Germinal center (tissue), 1 donor: ENCODE measurements at places on chromosomes 13 and 19.
A peak's percentile ranks its signal among the peaks of the same experiment; 100 is the strongest.

DNA sequence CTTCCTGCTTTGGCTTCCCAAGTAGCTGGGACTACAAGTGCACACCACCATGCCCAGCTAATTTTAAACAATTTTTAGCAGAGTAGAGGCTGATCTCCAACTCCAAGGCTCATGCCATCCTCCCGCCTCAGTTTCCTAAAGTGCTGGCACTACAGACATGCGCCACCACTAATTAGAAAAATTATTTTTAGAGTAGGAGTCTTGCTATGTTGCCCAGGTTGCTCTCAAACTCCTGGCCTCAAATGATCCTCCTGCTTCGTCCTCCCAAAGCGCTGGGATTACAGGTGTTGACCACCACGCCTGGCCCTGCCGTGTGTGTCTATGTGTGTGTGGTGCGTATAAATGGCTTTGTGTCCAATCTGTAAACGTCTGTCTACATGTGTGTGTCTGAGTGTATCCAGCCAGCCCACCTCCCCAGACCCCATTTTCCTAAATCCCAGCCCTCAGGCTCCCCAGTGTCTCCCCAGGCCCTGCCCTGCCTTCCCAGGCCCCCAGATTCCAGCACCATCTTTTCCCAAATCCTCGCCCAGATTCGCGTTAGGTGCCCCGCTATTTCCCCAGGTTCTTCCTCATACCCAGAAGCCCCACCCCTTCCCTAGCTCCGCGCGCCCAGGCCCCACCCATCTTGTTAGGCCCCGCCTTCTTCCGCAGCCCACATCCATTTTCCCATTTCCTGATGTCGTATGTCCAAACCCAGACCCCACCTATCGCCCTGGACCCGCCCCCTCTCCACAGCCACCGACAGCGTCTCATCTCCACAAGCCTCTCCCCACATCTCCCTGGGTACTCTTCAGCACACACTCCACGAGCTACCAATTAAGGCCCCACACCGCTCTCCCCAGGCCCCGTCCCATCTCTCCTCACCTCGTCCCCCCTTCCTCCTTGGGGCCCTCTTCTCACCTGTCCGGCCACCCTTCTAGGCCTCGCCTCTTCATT, 24.9 kb downstream of the SLC8A2 start:
- DNase-seq, result no peak

- no peak for DNase-seq
These were observed 36.3 kb downstream of the DACH1 start for GRCh38 chr13:71830736-71831135.

DNA sequence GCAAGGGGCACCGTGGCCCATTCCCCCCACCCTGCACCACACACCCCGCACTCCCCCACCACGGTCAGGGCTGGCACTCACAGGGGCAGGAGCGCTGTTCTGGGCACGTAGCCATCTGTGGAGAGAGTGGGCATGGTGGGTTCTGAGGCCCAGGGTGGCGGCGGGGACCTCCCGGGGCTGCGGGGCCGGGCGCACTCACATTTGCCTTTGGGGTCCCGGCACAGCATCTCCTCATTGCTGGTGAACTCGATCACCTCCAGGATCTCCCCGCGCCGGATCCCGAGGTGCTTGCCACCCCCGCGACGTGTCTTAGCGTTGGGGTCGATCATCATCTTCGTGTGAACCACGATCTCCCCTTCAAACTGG, 12.1 kb downstream of the PRAM1 start:
- no peak for DNase-seq

DNA sequence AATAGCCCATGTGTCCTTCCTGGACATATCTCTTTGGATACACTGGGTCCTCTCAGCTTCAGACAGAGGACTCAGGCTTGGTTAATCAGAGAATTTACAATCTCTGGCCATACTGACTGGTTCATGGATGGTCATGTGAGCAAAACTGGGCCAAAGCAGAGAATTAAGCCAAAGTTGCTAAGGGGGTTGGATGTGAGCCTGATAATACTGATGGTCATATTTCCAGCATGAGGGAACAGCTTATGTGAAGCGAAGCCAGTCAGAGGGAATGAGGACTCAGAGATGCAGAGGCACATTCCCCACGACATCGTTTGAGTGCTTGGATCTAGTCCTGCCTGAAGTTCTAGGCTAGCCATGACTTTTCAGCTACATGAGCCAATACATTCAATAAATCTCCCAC, 22.0 kb upstream of the LRRC4B start:
- DNase-seq, result no peak

- peak; percentile 12 for DNase-seq
These were observed 87.0 kb upstream of the HTR2A start for GRCh38 chr13:46983881-46984280.

GRCh38 chr19:54464044-54464629, 559 bp upstream of the LENG9 start:
- DNase-seq, result peak; percentile 79

GRCh38 chr19:49716154-49716553, 25.2 kb downstream of the CPT1C start:
- no peak for DNase-seq

- DNase-seq, result no peak
These were observed 107.2 kb downstream of the CACNA1A start for GRCh38 chr19:13398780-13399726.

DNA sequence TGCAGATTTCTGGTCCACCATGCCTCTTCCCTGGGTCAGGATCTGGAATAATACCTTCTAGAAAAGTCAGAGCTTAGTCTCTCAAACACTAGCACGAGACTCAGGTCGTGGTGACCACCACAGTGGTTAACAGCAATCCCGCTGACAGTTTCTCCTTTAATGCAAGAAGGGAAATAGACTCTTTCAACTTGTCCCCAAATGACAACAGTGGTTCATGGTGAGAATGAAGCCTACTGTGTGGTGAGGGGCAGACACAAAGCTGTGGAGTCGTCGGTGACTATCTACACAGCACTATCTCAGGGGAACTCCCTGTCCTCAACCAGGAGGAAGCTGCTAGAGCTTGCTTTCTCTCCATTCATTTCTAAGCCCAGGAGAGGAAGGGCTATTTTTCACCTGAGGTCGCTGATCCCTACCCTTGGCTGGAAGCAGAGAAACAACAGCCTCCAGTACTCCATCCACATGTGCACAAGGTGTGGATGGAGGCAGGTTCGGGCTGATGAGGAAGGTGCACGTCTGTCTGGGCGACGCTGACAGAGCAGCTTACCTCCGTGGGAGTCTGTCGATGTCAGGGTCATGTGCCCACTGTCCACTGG, 72.4 kb downstream of the STK24 start:
- no peak for DNase-seq

DNA sequence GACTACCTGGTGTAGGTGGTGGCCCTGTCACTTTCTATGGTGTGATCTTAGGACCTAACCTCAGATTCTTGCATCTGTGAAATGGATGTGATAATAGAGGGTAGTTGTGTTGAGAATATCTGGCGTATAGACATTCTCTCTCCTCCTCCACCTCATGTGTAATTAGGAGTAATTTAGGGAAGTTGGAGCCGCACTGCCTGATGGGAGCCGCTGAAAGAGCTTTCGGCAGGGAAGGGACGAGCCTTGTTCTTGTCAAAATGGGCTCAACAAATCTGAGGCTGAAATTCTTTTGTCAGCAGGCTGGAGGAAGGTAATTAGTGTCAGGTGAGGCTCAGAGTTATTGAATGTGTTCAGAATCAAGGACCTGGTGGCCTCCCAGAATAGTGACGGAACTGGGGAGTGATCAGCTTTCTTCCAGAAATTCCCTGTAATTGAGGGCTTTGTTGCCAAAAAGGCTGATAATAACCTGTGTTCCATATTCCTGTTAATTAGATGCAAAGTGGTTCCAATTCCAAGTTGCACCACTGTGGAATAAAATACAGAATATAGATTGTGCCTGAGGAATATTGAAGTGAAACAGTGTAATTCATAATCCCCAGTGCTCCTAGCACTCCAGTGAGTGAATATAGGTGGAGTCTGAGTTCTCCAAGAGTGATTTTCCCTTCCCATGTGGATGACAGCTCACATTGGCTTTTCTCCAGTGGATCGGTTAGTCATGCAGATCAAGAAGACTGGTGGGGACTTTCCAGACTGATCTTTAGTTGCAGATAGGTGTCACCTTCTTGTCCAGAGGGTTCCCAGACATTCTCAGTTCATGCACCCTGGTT, 47.5 kb downstream of the SPATA13 start:
- no peak for DNase-seq

GRCh38 chr13:54536112-54536511, 1507.5 kb downstream of the OLFM4 start:
- no peak for DNase-seq

DNA sequence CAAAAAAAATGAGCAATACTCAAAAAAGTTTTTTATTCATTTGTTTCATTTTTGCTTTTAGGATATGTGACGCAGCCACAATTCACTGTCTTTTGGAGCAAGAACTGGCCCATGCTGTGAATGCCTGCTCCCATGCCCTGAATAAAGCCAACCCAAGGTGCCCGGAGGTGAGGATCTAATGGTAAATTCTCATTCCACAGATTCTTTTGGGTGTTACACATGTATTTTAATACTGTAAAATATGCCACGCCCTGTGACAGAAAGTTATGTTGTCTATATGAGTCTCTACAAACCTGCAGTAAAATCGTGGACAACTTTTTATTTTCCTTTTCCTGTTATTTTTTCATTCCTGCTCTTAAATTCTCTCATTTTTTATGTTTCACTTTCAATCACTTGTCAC, 57.5 kb upstream of the AKAP11 start:
- DNase-seq, result no peak

- no peak for DNase-seq
These were observed 1003.7 kb downstream of the SLITRK1 start for GRCh38 chr13:82878536-82878935.

- no peak for DNase-seq
These were observed 63.3 kb downstream of the ARHGEF7 start for GRCh38 chr13:111178402-111178801.

- peak; percentile 72 for DNase-seq
These were observed 7.1 kb upstream of the DPP9 start for GRCh38 chr19:4730740-4731171.

GRCh38 chr13:38656699-38657098, 30.2 kb upstream of the FREM2 start:
- DNase-seq, result no peak

DNA sequence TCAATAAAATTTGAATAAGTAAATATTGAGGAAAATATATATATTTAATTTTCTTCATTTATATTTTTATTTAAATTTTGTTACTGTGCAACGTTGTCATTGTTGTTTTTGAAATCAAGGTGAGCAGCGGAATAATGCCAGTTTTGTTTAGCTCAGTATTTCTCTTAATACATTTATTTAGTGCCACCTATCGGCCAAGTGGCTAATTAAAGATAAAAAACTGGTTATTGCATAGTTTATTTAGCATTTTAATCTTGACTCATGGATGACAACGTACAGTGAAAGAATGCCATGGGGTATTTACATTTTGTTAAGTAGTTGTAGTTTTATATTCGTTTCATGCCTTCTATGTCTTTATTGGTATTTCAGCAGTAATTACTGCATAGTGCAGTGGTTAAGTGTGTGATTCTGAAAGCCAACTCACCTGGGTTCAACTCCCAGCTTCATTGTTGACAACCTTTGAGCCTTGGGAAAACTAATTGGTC, 265.9 kb downstream of the MYO16 start:
- no peak for DNase-seq

DNA sequence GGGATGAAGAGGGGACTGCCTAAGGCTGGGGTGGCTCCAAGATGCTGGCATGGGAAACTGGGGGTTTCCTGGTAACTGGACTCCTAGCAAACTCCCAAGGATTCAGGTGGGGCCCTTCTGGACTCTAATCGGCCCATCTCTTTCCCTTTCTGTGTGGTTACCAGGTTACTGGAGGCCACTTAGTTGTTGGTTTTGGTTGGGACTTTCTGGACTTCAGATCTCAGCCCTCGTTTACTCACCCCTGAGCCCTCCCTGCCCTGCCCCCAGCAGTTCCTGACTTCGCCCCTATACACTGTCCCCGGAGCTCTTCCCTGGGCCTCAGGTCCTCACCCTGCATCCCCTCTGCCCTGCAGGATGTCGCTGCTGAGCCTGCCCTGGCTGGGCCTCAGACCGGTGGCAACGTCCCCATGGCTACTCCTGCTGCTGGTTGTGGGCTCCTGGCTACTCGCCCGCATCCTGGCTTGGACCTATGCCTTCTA, 328 bp downstream of the CYP4F12 start:
- DNase-seq, result no peak

DNA sequence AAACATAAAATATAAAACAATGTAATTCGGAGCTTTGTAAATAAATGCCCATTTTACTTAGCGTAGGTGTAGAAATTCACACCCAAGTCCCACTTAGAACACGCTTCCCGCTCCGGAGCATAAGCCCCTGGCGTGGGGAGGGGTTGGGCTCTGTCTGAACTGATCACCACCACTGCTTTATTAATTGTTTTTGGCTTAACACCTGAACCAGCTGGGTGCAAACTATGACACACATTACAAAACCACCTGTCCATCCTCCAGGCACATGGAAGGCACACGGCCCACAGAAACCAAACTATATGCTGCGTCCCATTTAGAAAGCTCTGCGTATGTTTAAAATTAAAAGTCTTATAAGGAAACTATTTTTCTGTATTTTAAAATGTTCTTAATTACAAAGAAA, 25.9 kb downstream of the RASA3 start:
- DNase-seq, result no peak

DNA sequence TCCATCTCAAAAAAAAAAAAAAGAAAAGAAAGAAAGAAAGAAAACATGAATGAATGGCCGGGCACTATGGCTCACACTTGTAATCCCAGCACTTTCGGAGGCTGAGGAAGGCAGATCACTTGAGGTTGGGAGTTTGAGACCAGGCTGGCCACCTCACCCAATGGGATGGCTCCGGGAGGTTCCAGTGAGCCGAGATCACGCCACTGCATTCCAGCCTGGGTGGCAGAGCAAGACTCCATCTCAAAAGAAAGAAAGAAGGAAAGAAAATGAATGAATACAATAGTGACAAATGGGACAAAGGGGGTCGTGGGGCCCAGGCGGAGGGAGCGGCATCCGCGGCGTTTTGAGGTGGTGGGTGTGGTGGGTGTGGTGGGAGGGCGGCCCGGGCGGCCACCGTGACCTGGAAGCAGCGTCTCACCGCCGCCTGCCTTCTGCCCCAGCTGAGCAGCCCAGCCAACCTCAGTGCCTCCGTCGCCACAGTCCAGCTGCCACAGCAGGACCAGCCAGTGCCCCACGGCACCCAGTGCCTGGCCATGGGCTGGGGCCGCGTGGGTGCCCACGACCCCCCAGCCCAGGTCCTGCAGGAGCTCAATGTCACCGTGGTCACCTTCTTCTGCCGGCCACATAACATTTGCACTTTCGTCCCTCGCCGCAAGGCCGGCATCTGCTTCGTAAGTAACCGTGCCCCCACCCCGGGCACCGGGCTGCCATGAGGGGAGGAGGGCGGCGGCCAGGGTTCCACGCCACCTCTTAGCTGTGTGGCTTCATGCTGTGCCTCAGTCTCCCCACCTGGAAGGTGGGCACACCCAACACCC, 5.1 kb downstream of the PRTN3 start:
- no peak for DNase-seq

- no peak for DNase-seq
These were observed 9.0 kb downstream of the ATP13A1 start for GRCh38 chr19:19654441-19654840.
